Left colon (tissue), 2 donors: ENCODE measurements at places on chromosomes 1 and 21. TPM values are rescaled to one million over a fixed set of nuclear protein-coding genes. Genes with fewer than 3 reads are reported as not detected.

LCE6A gene
- total RNA-seq, result not detected

LIPI gene
- total RNA-seq, result not detected

LRRC53 gene
- total RNA-seq, result not detected

C1orf87 gene
- not detected for total RNA-seq

SLC6A17 gene
- 0.09 TPM for total RNA-seq

FCRL5 gene
- 4.5 TPM for total RNA-seq

ANGPTL3 gene
- not detected for total RNA-seq
